SW 1271 (cell line): ENCODE measurements at places on chromosomes 1 and 21.

DNA sequence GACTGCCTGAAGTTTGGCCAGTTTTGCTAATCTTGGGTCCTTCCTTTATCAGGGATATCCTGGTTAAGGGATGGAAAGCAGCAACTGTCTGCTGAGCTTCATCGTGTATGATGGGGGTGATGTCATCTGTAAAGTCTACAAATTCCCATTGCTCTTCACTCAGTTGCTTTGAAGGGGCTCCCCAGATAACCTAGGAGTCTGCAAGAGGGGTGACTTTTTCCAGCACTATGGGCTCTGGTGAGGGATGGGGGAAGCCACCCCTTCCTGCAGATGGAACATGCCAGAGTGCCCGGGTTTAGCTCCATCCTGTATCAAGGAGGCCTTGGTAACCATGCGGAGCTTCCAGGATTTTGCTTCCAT lies 28.4 kb downstream of the EDARADD start:
- DNase-seq, result no peak

- DNase-seq, result no peak
Measured at GRCh38 chr1:67882196-67882958, 49.1 kb upstream of the GNG12 start.

DNA sequence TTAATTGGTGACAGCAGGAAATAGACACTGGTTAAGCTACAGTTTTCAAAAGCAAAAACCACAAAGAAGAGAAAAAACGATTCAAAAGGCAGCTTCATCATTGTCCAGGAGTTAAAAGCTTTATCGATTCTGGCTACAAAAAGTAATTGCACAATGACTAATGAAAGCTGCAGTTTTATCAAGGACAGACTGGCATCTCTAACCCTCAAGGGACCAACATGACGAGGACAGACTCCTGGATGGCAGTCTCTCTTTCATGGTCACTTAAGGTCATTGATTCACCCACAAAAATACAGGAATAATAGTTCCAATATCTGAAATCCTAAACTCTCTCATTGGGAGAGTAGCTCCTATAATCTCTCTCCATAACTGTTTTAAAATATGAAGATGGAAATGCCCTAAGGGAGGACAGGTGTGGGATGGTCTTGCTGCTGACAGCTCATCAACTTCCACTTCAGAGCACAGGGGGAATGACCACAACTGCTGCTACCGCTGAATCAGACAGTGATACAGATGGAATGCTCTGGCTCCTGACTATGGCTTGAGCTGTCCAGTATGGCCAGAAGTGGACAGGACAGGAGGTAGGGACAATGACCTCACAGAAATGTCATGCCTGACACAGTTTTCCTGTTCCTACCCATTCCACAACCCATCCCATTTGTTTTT lies 17.4 kb upstream of the CPLANE2 start:
- DNase-seq, result no peak

DNA sequence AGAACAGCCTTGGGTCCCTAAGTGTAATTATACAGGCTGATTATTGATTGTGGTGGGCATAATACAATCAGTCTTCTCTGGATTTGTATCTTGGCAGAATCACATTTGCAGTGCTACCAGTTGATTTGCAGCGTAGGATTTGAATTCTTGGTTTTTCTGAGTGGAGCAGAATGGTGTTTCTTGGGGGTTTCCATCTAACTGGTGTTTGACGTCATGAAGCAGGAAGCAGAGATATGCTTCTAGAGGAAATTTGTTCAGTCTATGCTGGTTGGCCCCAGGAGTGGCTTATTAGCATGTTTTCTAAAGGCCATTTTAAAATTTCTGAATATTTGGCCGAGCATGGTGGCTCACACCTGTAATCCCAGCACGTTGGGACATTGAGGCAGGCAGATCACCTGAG lies 3.4 kb downstream of the CTTNBP2NL start:
- DNase-seq, result no peak

DNA sequence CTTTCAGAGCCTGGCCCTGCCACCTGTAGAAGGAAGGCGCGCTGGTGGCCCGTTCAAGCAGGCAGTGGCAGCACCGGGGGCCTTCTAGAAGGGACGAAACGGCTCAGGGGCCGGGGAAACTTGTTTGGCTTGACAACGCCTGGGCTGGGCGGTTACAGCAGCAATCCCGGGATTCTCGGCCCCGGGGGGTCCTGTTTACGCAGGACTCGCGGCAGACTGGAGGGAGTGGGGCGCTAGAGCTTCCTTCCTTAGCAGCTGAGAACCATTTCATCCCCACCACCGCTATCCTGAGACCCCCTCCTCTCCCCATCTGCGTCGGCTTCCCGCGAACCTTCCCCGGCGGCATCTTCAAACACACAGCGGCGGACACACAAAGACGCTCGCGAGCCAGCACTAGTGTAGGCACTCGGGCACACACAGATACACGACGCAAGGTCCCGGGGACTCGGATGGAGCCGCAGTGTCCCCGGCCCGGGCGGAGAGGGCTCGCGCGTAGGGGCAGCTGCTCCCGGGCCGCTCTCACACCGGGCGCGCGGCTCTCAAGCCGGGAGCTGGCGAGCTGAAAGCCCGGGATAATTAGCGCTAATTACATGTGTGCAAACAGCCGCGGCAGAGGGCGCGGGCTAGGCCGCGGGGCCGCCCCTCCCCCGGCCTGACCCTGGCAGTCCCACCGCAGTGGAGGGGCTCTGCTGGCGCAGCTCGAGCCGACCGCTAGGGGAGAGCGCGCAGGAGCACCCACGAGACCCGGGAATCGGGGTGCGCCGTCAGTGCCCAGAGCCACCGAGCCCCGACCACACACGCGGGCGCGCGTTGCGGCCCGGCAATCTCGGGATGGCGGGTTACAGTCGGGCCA lies 271.4 kb downstream of the FOXD2 start:
- DNase-seq, result no peak

DNA sequence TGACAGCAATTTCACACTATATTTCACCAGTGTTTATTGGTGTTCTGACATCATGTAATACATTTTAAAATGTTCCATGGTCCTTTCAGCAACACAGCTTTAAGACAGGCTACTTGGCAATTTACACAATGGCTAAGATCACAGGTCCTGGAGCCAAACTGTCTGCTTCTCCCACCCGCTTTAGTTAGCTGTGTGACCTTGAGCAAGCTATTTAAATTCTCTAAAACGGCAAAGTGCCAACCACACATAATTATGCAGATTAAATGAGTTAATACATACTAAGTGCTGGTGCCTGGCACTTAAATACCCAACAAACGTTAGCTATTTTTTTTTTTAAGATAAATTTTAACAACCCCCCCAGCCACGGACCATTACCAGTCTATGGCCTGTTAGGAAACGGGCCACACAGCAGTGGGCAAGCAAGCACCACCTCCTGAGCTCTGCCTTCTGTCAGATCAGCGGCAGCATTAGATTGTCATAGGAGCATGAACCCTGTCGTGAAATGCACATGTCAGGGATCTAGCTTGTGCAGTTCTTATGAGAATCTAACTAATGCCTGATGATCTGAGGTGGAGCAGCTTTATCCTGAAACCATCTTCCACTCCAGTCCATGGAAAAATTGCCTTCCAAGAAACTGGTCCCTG lies 26.9 kb downstream of the SOD1 start:
- no peak for DNase-seq

DNA sequence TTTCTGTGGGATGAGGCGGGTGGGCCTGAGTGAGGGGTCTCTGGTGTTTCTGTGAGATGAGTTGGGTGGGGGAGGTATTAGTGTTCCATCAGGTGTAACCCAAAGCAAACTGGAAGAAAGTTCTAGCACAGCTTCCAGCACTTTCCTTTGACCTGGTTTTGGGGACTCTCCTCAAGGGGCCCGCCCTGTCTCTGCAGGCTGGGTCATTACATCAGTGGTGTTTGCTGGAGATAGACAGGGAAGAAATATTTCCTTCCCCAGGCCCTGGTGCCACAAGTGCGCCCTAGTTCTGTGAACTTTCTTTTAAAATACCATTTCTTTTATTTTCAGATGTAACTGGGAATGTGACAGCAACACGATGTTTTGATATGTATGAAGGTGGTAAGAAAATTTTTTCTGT lies 16.5 kb upstream of the MX2 start:
- no peak for DNase-seq

- no peak for DNase-seq
Measured at GRCh38 chr21:45575304-45575992, 33.2 kb upstream of the SLC19A1 start.

GRCh38 chr1:53377438-53377841 lies 49.6 kb upstream of the LRP8 start:
- no peak for DNase-seq

- peak; percentile 29 for DNase-seq
Measured at GRCh38 chr1:206905295-206906164, 8.3 kb downstream of the IL24 start.

DNA sequence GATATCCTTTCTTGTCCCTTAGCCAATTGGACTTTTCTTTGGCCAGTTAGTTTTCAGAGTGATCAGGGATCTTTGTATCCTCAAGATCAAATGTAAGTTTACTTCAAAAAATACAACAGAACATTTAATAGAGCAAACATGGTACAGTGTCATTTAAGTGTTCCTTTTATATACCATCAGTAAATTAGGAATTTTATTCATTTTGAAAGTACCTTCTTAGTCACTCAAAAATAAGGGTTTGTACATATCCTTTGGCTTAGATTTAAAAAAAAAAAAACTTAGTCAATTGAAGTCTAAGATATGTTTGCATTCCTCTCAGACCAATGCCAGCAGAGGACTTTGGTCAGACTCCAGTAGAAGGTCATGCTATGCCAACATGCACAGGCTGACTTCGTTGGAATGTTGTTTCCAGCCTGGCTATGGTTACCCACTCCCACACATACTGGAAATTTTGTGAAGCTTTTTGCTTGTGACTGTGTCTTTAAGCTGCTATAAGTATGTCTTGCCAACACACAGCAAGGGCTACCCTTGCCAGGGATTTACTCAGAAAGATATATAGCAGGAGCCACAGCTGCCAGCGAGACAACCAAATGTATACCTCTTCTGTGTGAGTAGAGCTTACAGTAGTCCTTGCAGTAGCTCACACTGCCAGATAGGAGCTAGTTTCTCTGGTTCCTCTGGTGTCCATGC lies 81.5 kb upstream of the LRIF1 start:
- DNase-seq, result no peak

GRCh38 chr1:212567638-212568037 lies 40.9 kb upstream of the ATF3 start:
- no peak for DNase-seq

DNA sequence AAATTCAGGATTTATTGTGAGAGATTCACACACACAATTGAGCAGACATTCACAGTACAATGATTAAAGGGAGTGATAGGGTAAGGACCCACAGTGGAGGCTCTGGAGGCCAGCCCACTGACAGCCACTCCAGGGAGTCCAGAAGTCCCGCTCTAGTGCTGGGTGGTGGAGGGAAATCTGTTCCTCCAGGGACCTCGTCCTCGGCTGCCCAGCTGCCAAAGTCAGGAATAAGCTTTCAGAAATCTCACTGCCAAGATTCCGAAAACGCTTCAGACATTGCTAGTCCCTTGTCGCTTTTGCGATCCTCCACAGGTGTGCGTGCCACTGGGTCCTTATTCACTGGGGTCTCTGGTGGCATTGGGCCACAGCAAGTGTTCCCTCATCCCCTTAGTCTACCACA lies 2.3 kb downstream of the MX1 start:
- DNase-seq, result no peak

- DNase-seq, result no peak
Measured at GRCh38 chr1:228263636-228264035, 55.8 kb downstream of the OBSCN start.

DNA sequence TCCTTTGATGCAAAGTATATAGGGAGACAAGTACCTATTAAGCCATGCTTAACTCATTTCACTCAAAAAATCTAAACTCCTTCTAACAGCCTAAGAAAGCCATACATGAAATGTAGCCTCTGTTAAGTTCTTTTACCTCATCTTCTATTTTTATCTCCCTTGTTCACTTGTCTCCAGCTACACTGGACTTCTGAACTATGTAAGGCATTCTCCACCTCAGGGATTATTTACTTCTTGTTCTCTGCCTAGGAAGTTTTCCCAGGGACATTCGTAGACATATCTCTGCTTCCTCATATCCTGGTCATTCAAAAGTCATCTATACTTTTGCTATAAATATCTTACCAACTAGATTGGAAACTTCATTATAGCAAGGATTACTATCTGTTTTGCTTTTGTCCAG lies 96.9 kb downstream of the COP1 start:
- DNase-seq, result no peak

DNA sequence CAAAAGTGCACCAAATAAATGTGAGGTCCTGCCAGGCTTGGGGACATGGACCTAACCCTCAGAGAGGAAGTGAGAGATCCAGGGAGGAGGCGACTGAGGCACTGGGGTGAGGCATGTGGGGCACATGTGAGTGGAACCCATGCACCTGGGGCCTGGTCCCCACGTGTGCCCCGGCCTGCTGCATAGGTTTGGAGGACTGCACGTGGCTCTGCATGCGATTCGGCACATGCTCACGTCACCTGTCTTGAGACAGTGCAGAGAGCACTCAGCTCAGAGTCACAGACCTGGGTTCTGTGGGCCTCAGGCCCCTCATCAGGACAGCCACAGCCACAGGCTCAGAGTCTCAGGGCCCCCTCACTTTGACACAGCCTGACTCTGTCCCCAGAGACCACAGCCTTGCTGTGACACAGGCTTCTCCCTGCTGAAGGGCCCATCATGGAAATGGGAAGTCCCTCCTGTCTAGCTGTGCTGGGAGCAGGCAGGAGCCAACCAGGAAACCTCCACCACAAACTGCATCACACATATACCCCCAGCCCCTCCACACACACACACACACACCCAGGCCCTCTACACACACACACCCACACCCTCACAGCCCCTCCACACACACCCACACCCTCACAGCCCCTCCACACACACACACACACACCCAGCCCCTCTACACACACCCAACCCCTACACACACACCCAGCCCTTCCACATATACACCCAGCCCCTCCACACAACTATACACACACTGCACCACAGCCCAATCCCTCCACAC lies 48.2 kb downstream of the SLC9A1 start:
- no peak for DNase-seq

DNA sequence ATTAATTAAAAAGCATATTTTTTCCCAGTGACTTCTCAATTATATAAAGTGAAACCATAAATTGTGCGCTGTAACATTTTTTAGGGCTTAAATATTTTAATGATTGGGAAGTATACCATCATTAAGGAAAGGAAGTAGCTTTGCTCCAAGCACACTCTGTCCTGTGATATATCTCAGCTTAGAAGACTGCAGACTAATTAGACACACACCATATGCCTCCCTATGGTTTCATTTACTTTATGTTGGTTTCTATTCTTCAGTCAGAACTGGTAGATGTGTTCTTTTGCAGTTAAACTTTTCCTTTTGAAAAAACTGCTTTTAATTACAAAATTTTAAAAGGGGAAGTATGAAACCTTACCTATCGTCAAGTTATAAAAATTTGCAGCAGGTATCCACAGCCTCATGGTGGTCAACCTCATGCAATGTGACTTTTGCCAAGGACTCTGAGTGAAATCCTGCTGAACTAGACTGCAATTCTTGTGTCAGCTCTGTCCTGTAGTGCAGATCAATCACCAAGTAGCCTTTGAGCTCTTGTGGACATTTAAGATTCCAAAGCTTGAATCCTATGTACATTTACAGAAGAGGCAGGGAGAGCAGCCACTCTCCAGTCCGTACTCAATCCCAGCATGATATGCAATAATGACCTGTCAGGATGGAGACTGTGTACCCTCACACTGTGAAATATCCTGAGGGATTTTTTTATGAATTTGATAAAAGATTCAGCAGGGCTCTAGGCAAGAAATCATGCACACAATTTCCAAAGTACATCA lies 149.1 kb downstream of the AMY1C start:
- DNase-seq, result no peak
